ENCODE measurements at places on chromosomes 13 and 19. TPM values are rescaled to one million over a fixed set of nuclear protein-coding genes. Genes with fewer than 3 reads are reported as not detected.

The ZNF442 gene
- total RNA-seq, result 0.56 TPM

DNA sequence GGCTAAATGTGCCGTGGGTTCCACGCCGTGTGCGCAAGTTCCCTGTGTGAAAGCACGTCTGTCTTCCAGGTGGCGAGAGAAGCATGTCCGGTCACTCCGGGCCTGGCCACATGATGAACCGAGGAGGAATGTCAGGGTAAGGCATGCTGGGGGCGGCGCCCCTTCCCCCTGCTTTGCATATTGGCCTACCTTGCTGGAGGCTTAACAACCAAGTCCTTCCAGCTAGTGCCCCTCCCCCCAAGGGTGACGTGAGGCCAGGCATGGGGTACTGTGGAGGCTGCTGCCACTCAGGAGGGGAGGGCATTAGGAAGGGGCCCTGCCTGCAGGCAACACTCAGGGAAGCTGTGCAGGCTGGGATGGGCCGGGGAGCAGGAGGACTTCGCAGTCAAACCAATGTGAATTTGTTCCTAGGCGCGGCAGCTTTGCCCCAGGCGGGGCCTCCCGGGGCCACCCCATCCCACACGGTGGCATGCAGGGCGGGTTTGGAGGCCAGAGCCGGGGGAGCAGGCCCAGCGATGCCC, 12.5 kb downstream of the MICOS13 start:
- DNase-seq, result no peak

DNA sequence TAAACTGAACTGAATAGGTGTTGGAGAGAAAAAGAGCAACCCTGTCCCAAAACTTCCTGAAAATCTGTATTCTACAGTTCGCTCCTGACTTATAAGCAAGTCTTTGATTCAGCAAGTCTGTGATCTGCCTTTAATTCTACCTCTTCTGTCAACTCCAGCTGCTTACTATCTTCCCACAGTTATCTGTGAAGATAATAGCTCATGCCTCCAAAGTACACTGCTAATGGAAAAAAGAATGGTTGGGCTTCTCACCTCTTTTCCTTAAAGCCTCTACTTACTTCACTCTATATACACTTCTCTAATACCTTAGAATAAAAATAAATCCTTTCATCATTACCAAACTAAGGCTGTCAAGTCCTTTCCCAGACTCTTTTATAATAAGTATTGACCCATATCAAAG, 391.5 kb upstream of the MIR17HG start:
- no peak for DNase-seq

The SHISA7 gene
- not detected for total RNA-seq

DNA sequence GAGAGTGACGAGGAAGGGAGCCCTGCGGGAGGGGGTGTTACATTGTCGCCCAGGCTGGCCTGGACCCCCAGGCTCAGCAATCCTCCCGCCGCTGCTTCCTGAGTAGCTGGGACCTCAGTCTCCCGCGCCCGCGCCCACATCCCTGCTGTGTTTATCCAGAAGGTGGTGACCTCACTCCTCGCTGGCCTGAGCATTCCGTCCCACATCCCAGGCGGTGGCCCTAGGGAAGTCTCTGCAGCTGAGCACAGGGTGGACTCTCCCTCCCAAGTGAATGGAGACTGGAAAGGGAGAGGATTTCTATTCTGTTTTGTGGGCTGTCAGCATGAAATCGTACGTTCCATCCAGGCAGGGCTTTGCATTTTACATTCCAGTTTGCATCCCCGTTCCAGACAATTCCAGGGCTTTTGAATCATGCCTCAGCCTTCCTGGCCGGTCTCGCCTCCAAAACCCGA, 401 bp upstream of the ZNF765 start:
- no peak for DNase-seq

- no peak for DNase-seq
Observed at GRCh38 chr13:42494157-42494556, 79.8 kb upstream of the TNFSF11 start.

GRCh38 chr13:59745392-59745788, 418.3 kb downstream of the DIAPH3 start:
- DNase-seq, result no peak

GRCh38 chr13:110471833-110472162, 89.7 kb downstream of the RAB20 start:
- peak; percentile 46 for DNase-seq

GRCh38 chr19:7639863-7640348, 3.0 kb downstream of the STXBP2 start:
- no peak for DNase-seq

The ZNF486 gene
- 11.9 TPM for total RNA-seq

- DNase-seq, result no peak
Observed at GRCh38 chr13:37534181-37534580, 64.4 kb downstream of the POSTN start.

- no peak for DNase-seq
Observed at GRCh38 chr13:82636119-82636518, 1246.2 kb downstream of the SLITRK1 start.

- peak; percentile 69 for DNase-seq
Observed at GRCh38 chr13:50893211-50893852, 16.3 kb upstream of the RNASEH2B start.

The CRLF1 gene
- total RNA-seq, result not detected

The REX1BD gene
- total RNA-seq, result 102 TPM

The BBC3 gene
- 14.0 TPM for total RNA-seq

DNA sequence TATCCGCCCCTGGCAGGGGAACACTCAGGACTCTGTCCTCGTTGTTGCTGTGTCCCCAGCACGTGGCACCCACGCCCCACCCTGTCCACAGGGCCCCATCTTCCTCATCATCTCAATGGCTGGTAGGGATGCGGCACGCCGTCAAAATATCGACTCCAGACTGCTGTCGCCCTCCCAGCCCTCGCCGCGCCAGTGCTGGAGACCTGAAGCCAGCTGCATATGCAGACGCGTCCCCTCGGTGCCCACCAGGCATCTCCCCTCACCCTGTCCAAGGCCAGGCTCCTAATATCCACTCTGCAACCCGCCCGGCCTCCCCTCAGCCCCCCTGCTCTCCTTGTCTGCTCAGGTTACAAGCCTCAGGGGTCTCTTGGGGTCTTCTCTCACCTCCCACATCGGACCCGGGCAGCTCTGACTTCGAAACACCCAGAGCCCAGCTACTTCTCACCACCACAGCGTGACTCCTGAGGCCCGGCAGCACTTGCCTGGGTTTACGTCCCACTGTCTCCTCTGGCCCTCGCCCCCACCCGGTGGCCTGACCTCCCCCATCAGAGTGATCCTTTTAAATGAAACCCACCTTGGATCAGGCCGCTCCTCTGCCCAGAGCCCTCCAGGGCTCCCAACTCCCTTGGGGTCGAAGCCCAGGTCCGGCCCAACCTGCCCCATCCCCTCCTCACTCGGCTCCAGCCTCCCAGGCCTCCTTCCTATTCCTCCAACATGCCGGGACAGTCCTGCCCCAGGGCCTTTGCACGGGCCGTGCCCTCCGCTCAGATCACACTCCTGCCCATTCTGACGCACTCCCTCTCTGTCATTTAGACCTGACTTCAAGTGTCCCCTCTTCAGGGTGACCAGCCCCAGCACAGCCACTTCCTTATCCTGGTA, 12.5 kb downstream of the PLIN4 start:
- no peak for DNase-seq

The TEX30 gene
- 69.5 TPM for total RNA-seq

GRCh38 chr13:47396915-47397314, 500.1 kb upstream of the HTR2A start:
- DNase-seq, result no peak

- DNase-seq, result no peak
Observed at GRCh38 chr13:49927755-49928154, 8.4 kb downstream of the SPRYD7 start.

Data from activated CD8-positive, alpha-beta memory T cell treated with anti-CD3 and anti-CD28 coated beads, Interleukin-2, amount 10 ng/mL, durations not matched to agents 7 days and 5 days (primary cell).